ENCODE measurements at places on chromosomes 3 and 15.

DNA sequence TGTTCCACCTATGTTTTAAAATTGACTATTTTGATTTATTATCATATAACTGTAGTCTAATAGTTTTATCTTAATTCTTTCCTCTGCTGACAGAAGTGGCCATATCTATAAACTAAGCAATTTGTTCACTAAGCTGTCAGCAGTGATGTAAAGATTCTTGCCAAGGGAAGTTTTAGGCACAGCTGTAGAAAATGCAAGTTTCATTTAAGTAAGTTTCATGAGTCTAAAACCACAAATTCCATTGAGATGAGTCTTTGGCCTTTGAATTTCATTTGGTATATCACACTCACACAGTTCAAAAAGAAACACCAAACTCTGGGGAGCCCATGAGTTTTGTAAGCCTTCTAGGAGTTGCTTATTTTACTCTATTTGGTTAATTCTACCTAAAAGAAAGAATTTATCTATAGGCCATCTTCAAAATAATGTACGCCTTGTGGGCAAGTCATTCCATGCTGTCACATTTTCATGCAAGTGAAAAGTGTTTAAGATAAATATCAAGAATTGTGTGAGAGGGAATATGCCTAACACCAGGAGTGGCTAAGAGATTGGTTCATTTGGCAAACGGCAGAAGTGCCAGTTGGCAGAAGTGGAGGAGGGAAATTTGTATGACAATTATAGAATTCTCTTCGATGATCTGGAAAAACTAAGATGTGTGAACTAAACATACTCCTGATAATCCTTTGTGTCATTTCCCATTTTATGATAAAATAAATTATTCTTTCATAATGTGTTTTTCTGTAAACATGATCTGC is 292.9 kb downstream of the ZIC4 start:
- peak; percentile 93 for DNase-seq

GRCh38 chr3:140273542-140274195 is 338.7 kb downstream of the CLSTN2 start:
- no peak for DNase-seq

GRCh38 chr15:83378921-83379578 is 68.1 kb upstream of the SH3GL3 start:
- DNase-seq = no peak

GRCh38 chr3:48440590-48440958 is 517 bp downstream of the TMA7 start:
- DNase-seq = no peak

- DNase-seq = no peak
Measured at GRCh38 chr3:150823277-150823676, 60.3 kb upstream of the SIAH2 start.

- DNase-seq = peak; percentile 82
Measured at GRCh38 chr15:56817321-56818080, 84.2 kb upstream of the ZNF280D start.

- DNase-seq = peak; percentile 75
Measured at GRCh38 chr3:23648326-23648995, 157.3 kb upstream of the UBE2E1 start.

DNA sequence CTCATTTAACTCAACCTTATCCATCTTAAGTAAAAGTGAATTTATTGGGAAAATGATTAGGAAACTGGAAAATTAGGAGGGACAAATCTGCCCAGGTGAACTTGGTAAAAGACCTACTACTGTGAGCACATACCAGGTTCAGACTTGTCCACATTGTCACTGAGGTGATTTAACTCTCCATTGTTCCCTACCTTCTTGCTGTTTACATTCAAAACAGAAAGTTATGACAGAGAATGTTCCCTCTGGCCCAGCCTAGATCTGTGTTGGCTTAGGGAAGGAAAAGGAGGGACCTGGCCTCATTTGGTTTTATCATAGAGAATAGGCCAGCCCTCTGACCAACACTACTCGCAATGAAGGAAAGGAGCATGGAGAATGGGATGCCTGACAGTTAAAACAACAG is 117.6 kb downstream of the SATB1 start:
- no peak for DNase-seq

- DNase-seq = no peak
Measured at GRCh38 chr15:53401503-53401902, 358.0 kb downstream of the WDR72 start.

DNA sequence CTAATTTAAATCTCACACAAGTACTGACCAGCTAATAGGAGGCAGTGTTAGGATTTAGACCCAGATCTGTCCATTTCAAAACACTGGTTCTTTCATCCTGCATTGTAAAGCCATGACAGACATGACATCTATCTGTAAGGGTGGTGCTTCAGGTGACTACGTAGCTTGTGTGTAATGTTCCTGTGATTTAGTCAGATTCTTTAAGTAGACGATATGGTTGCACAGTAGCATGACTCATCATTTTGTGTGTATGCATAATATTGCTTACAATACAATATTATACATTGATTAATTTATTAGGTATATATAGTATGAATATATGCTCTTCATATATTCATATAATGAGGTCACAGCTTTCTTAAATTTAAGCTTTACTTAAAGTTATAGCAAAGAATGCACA is 628.5 kb downstream of the GRM7 start:
- DNase-seq = no peak

Data from LHCN-M2 (cell line).